ENCODE measurements at places on chromosomes 3 and 15.

DNA sequence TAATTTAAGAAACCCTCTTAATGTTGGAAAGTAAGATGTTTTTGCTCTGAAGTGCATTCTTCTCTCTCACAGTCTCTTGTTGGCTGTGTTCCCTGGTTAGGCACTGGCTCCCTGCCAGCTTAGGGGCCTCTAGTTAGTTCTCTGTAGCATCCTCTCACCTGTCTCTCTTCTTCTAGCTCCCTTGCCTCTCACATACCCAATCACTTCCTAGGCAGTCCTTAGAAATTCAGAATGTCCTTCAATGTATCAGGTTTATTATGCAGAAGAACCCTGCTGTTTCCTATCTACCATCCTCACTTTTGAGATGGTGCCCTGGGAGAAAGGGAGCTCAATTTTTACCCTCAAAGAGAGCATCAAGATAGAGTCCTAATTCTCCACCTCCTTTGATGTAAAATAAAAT is 36.2 kb upstream of the CPNE4 start:
- DNase-seq: no peak

DNA sequence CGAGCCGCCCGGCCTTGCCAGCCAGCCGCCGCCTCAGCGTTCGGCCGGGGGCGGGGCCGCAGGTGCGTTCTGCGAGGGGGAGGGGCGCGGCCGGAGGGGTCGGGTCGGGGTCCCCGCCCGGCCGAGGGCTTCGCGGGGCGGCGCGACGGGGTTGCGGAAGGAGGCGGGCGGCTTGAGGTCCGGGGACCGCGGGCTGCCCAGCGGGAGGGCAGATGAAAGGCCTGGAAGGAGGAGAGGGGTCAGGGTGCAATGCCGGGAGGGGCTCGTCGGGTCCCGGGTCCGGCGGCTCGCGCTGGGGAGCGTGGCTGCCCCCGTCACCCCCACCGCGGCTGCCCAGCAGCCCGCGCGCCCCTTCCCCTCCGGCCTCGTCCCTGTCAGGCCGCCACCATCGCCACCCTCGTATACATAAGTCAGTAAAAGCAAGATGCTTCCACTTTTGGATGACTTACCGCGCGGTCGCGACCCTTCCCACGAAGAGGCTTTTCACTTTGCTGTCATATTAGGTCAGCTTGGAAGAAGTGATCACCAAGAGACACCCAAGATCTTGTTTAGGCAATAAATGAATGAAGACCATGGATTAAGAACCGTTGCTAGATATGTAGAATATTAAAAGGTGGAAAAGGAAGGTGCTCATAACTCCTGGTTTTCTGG is 620 bp upstream of the ANP32A start:
- DNase-seq: no peak

DNA sequence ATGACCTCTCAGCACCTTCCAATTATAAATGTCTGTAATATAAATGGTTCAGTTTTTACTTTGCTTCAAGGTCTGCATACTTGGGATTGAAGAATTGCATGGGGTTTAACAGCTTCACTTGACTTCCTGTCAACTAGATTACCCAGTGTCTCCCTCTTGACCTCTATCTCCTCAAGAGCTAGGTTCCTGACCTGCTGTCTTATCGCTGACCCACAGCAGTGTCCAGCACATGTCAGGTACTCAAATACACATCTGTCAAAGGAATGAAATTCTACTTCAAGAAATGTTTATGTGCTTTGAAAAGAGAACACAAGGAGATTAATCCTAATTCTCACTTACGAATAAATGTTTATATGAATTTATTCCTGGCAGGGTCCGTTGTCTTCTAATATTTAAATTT is 284.5 kb downstream of the SLC9A9 start:
- no peak for DNase-seq

GRCh38 chr15:85047271-85047948 is 65.8 kb downstream of the PDE8A start:
- DNase-seq: peak; percentile 90

GRCh38 chr3:66302288-66302687 is 81.5 kb downstream of the SLC25A26 start:
- DNase-seq: no peak

DNA sequence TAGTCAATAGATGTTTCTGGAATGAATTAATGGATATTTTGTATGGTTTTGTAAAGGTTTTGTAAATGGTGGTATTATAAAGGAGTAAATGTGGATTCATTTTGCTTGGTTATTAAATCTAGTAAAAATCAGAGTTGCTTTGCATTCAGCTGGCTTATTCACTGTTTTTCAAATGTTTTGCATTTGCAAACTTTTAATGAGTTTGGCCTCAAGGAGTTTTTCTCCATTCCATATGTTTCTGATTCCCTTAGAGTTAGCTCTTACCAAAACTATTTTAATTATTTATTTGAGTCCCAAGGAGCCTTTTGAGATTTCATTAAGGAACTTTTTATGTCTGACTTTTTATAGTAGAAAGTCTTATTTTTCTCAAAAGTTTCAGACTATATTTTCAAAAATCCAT is 992.2 kb downstream of the DIPK2A start:
- peak; percentile 30 for DNase-seq

- DNase-seq: no peak
Measured at GRCh38 chr3:24067483-24067882, 122.4 kb downstream of the NR1D2 start.

GRCh38 chr3:11392014-11392859 is 120.0 kb downstream of the ATG7 start:
- peak; percentile 89 for DNase-seq

- no peak for DNase-seq
Measured at GRCh38 chr3:161295325-161295724, 74.2 kb downstream of the NMD3 start.

GRCh38 chr3:197352382-197352781 is 54.0 kb upstream of the DLG1 start:
- peak; percentile 79 for DNase-seq

DNA sequence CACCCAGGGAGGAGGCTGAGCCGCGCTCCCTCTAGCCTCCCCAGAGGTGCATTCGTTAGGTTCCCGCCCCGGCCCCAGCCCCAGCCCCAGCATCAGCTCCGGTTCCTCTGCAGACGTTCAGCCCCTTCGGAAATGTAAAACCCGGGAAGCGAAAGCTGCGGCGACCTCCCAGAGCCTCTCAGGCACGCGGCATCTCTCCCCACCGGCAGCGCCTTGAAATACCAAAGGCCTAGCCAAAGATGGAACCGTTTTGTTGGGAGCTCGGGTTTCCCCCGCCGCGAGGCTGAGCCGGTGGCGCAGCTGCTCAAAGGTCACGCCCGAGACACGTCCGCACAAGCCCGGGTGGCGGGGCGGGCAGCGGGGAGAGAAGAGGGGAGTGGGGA is 77.8 kb upstream of the HES1 start:
- DNase-seq: peak; percentile 63

DNA sequence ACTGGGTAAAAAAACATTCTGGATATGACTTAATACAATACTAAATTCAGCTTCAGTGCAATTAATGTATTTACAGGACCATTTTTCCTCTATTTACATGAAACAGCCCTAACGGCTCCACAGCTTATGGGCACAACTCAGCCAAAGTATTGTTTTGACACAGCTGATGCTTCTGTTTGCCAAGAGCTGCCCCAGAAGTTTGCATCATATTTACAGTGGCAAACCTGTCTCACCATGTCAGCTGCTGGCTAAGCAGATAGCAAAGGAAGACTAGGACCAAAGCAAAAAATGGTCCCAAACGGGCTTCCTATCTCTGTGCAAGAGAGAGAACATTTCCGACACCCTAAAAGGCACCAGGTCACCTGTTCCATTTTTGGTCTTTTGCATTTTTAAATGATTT is 94.5 kb downstream of the ADAMTS9 start:
- no peak for DNase-seq

DNA sequence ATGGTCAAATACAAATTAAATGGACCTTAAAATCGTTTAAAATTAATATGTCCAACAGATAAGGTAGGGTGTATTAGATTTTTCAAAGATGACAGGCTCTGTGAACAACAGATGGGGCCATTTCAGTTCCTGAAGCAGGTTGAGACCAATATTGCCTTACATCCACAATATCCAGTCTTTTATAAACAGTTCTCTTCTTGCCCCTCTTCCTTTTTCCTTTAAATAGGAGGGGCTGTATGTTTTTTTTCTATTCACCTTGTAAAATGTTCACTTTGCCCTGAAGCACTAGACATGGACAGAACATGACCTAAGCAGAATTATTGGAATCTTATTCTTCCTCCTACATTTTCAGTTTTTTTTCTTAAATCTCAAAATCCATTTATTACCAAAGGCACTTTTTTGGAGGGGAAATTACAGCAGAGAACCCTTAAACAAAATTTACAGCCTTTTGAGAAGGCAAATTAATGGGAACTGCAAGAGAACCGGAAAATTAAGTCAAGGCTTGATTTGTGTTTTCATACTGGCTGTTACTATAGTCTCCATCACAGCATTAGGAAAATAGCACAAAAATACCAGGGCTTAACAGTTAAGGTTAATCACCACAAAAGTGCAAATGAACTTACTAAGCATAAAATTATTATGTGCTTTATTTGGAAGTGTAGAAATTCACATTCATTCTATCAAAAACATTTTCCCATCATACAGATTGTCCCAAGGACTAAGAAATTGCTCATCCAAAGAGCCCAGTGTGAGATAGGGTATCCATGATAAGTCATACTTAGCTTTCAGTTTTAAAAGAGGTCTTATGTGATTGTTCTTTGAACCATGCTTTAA is 55.8 kb downstream of the CMSS1 start:
- DNase-seq: no peak

DNA sequence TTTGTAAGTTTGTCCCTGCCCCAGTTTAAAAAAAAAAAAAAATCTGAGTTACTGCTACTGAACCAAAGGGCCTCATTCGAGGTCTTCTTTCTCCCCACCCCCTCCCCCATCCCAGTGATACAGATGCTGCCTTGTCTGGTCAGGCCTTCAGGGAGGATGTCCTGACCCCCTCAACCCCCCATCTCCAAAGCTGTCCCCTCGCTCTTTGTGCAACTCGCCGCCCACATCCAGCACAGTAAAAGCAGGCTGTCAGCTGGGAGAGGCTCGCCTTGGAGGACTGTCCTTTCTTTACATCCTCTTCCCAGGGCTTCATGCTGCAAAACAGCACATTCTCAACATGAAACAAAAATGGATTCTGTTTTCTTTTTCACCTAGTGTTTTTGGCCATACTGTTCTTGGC is 133.4 kb downstream of the VGLL4 start:
- DNase-seq: no peak

GRCh38 chr15:97141360-97141759 is 810.9 kb downstream of the NR2F2 start:
- no peak for DNase-seq

DNA sequence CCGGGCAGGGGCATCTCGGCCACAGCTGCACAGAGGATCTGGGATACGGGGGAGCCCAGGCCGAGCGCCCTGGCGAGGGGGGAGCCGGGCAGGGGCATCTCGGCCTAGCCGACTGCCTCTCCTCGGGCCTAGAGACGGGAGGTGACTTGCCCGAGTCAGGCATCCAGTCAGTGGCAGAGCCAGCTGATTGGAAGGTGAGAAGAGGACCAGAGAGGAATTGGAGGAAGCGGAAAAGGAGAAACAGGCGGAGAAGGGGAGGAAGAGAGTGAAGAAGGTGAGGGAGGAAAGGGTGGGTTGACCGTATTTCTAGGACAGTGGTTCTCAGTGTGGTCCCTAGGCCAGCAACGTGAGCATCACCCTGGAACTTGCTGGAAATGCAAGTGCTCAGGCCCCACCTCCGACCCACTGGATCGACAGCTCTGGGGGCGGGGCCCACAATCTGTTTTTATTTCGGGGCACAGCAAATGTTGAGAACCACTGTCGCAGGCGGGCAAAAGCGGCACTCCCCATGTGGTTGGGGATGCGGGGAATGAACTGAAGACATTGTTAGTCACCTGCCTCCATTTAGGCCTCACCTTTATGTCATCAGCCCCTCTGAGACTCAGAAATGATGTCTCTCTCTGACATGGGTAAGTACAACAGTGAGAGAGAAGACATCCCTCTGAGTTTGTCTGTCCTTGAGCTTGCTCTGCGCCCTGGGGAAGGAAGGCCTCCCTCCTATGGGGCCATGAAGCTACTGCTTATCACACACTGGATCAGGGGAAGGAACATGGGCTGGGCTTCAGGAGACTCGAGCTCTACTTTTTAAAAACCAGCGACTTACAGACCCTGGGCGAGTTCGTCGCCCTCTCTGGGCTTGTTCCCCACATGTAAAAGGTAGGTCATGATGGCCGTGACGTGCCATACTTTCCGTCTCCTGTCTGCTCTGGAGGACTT is 1.0 kb upstream of the MELTF start:
- no peak for DNase-seq

GRCh38 chr15:74134387-74135027 is 4.1 kb downstream of the ISLR2 start:
- peak; percentile 23 for DNase-seq

GRCh38 chr15:50166216-50166615 is 15.8 kb upstream of the SLC27A2 start:
- peak; percentile 86 for DNase-seq

DNA sequence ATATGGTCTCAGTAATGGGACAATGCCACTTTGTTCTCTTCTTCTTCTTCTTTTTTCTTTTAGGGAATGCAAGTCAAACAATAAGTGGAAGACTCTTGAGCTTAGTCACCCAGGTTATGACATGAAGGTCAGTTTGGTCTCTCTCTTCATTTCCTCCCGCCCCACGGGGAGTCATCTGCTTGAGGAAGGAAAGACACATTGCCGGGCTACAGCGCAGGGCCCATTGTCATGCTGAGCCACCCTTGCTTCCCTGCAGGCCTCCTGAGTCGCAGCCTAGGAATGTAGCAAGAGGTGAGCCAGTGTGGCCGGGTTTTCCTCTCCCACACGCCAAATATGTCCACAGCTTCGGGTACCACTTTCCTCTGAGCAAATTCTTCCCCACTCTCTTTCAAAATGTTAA is 47.6 kb downstream of the RAP2B start:
- peak; percentile 71 for DNase-seq

DNA sequence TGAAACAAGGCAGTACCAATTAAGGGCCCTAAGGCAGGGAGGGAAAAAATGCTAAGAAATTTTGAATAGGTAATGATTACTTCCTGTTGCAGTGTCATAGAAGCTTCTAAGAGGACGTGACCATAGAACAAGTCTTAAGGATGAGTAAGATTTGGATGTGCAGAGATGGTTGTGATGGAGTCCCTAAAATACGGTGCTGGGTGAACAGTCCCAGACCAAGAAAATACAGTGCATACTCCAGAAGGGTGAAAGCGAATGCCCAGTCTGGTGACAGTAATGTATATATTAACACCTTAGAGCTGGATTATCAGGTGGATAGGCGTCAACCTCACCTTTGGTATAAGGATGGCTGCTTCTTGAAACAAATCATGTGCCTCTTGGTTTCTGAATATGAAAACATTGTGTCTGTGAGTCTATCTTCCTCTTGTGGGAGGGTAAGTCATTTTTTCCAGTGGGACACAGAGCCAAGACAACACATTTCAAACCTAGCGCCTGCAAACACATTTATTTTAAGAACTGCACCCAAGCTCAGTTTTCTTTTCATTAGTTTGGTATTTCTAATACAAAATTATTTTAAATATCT is 101.2 kb upstream of the TP63 start:
- DNase-seq: no peak

DNA sequence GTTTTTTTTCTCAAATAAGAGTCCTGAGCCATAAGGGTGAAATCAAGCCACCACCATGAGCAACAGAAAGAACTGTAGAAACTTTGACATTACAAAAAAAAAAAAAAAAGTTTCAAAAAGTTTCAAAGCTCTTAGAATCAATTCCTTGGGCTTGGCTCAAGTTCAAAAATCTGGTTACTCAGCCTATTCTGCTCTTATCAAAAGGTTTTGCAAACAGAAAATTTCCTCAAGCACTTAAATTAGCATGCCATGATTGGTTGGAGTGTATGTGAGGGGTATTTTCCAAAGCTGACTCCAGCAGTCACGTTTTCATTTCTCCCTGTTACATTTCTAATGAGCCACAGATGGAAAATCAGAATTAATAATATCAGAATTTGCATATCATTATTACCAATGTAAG is 12.1 kb upstream of the PEX5L start:
- peak; percentile 37 for DNase-seq
